ENCODE measurements at places on chromosomes 1 and 21.

DNA sequence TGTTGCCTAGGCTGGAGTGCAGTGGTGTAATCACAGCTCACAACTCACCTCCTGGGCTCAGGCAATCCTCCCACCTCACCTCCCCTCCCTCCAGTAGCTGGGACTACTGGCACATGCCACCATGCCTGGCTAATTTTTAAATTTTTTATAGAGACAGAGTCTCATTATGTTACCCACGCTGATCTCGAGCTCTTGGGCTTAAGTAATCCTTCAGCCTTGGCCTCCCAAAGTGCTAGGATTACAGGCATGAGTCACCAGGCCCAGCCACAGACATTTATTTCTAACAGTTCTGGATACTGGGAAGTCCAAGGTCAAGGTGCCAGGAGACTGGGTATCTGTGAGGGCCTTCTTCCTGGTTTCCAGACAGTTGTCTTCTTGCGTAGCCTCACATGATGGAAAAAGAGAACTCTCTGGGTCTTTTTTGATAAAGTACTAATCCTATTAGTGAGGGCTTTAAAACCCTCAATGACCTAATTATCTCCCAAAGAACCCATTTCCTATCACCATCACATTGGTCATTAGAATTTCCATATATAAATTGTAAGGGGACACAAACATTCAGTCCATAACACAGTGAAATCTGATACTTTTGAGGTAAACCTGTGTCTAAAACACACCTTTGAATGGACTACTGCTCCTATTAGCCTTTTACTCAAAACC lies 67.9 kb downstream of the PHACTR4 start:
- no peak for DNase-seq

DNA sequence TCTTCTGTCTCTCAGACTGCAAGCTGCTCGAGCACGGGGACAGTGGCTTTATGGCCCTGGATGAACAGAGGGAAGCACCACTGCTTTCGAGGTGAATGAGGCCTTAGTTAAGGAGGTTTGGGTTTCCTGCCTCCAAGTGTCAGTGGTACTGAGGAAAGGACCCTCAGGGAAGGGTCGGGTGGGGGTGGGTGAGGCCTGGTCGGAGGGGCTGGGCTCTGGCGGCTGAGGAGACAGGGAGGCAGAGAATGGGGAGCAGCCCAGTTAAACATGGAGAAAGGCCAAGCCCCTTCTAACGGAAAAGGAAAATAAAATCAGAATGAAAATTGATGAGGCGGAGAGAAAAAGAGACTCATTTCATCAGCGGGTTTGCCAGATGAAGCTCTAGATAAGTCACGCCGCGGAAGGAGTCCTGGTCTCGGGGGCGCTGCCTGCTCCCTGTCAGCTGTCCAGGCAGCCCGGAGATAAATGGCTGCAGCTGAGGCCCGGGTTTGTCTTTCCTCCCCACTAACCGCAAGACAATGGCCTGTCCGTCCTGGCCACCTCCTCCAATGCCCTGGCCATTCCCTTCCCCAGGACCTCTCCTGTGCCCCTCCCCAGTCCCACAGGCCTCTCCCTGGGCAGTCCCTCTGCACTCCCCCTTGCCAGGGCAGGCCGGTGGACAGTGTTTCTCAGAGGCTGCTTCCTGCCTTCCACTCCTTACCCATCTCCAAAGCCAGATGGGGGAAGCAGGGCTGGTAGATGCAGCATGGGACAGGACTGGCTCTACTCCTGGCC lies 55.2 kb downstream of the LRRN2 start:
- no peak for DNase-seq

GRCh38 chr1:101733340-101733739 lies 263.4 kb downstream of the OLFM3 start:
- DNase-seq, result no peak

GRCh38 chr1:201000391-201000790 lies 23.1 kb downstream of the KIF21B start:
- no peak for DNase-seq

- no peak for DNase-seq
Measured at GRCh38 chr1:51799372-51799771, 79.2 kb downstream of the NRDC start.

- DNase-seq, result no peak
Measured at GRCh38 chr1:174968750-174969244, 30.9 kb upstream of the CACYBP start.

GRCh38 chr21:19350286-19350685 lies 946.7 kb upstream of the TMPRSS15 start:
- DNase-seq, result no peak

DNA sequence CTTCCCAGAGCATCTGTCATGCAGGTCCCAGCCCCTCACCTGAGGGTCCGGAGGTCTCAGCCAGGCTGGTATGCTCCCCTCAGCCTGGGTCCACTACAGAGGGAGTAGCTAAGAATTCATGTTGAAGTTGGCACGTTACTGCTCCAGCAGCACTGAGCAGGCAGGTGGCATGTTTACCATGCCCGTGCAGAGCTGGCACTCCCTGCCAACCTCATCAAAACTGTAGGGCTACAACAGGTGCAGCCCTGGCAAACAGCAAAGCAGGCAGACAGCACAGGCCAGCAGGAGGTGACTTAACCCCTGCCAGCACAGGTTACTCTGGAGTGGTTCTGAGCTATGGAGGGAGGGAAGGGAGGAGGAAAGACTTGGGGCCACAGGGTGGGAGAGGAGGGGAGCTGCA lies 46.4 kb downstream of the NUAK2 start:
- no peak for DNase-seq

DNA sequence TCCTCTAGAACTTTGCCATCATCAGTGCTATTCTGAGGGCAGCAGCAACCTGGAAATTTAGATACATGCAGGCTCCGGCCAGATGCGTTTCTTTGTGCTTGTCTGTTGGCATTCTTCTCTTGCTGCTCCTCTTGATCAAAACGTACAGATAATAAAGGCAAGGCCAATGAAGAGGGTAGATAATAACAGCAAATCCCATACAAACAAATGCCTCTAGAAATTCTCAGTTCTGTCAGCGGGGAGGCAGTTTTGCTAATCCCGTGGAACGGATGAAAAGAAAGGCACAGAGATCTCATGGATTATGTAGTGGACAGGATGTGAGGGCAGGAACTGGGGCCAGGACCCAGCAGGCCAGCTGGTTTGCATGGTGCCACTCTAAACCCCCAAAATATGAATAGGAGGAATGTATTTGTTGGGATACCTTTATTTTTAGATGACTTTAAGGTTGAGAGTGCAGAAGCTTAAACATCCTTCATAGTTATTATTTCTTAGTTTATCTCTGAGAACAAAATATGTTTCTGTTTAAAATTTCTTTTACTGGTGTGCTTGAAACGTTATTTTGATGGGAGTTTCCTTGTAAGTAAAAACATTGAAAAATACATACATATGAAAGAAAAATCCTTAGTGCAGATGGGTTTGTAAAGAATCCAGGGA lies 1.5 kb downstream of the ITSN1 start:
- no peak for DNase-seq

- DNase-seq, result no peak
Measured at GRCh38 chr21:44697811-44698734, 1.1 kb downstream of the KRTAP10-12 start.

GRCh38 chr1:182135946-182136345 lies 74.4 kb upstream of the ZNF648 start:
- no peak for DNase-seq

- no peak for DNase-seq
Measured at GRCh38 chr1:151504759-151505158, 6.4 kb upstream of the CGN start.

All from occipital lobe (tissue), 3 donors.